ENCODE measurements at places on chromosomes 6 and 20.

- DNase-seq = no peak
Measured at GRCh38 chr6:166813461-166813860, 142.9 kb downstream of the RNASET2 start.

GRCh38 chr20:34426026-34426425, 63.0 kb downstream of the ITCH start:
- no peak for DNase-seq

- no peak for DNase-seq
Measured at GRCh38 chr6:137185290-137185689, 11.8 kb upstream of the IL22RA2 start.

- DNase-seq = peak; percentile 37
Measured at GRCh38 chr6:35687658-35688604, 784 bp downstream of the FKBP5 start.

DNA sequence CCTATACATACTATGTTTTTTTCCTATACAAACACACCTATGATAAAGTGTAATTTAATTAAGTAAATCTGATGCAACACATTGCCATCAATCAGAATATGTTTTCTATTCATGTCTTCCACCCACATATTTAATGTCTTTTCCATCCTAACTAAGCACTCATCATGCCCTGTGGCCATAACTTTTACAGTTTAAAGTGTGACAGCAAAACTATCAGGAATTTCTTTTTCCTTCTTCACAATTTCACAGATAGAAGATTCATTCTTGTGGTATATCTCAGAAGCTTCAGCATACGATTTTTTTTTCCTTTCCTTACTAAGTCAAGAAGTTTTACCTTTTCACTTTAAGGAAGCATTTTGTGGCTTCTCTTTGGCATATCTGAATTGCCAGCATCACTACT, 7.0 kb upstream of the BEND6 start:
- DNase-seq = no peak

- no peak for DNase-seq
Measured at GRCh38 chr6:88574031-88574430, 389.4 kb downstream of the RNGTT start.

DNA sequence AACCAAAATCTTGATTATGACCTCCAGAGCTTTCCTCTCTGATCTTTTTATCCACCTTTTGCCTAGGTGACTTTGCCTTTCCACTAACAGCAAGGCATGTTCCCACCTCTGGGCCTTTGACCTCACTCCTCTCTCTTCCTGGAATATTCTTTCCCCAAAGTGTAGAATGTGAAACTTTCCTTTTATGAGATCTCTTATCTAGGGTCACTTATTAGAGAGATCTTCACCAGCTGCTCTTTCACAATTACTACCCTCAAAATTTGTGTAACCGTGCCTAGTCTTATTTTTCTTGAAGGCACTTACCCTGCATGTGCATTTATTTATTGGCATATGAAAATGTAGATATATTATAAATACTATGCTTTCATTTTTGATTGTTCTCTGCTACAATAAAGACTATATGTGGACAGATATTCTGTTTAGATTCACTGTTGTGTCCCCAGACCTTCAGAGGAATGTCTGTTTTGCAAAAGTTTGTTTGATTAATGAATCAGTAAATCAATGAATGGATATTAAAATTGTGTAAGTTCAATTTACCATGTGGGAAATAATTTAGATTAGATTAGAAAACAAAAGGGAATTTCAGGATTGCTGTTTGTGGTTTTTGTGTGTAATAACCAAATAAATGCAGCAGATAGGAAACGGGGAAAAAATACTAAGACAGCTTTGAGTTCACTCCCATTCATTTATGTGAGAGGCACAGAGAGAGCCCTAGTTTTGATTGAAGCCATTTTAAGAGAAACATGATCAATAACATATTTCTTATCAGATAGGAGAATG, 207.0 kb downstream of the ADGB start:
- DNase-seq = no peak

GRCh38 chr6:139912735-139913400, 538.4 kb upstream of the CITED2 start:
- DNase-seq = no peak

DNA sequence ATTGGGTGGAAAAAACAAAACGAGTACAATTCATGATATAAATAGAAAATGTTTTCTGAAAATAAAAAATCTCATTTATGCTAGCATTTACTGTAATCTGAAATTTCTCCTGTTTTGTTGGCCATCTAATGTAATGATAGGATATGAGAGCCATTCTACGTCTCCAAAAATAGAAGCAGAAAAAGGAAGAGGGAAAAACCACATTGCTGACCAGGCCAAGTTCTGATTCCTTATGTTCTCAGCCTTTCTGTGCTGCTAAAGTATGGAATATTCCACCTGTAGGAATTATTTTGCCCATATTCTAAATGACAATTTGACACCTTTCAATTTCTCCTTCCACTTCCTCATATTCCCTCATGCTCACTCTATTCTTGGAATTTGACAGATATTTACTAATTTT, 110.2 kb downstream of the TBXT start:
- DNase-seq = no peak

DNA sequence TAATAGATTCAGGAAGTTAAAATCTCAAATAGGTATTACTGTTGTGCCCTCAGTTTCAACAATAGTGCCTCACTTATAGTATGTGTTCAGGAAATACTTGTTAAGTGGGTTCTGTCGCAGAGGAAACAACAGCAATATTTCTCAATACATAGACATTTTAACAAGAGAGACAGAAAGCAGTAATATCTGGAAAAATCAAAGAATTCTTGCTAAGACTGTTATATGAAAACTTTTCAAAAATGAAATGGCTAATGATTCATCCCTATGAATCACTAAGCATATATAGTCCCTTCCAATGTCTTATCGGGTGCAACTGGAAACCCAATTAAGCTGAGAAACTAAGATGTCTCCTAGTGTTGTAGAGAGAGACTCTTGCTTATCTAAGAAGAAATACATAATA, 668.9 kb downstream of the TFAP2A start:
- DNase-seq = no peak

DNA sequence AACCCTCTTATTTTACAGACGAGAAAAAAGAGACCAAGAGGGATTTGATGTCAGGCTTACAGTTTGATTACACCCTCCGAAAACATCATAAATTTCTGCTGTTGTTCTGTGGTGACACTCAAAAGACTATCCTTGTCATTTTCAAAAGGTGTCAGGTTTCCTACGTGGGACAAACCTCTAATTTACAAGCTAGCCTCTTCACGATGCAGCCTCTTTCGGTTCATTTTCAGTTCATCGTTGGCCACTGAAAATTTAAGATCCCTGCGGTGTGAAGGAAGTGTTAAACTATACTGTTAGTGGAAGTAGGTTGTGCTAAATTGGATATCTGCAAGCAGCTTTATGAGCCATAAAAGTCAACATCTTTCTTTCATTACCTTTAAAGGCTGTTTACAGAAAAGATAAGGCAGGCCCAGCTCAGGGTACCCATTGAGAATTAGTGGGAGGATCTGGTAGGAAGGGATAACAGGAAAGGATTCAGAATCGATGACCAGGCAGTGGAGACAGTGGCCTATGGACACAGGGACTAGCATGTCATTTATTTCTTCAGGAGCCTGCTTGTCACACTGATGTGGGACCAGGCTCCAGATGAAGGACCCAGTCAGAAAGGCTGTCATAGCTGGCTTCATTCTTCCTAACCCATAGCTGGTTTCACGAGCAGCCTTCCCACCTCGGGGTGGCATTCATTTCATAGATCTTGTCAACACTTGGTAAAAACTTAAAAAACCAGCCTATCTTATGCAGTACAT, 329.1 kb upstream of the SOX4 start:
- no peak for DNase-seq

GRCh38 chr6:42021847-42022754, 28.2 kb upstream of the TAF8 start:
- DNase-seq = peak; percentile 36

DNA sequence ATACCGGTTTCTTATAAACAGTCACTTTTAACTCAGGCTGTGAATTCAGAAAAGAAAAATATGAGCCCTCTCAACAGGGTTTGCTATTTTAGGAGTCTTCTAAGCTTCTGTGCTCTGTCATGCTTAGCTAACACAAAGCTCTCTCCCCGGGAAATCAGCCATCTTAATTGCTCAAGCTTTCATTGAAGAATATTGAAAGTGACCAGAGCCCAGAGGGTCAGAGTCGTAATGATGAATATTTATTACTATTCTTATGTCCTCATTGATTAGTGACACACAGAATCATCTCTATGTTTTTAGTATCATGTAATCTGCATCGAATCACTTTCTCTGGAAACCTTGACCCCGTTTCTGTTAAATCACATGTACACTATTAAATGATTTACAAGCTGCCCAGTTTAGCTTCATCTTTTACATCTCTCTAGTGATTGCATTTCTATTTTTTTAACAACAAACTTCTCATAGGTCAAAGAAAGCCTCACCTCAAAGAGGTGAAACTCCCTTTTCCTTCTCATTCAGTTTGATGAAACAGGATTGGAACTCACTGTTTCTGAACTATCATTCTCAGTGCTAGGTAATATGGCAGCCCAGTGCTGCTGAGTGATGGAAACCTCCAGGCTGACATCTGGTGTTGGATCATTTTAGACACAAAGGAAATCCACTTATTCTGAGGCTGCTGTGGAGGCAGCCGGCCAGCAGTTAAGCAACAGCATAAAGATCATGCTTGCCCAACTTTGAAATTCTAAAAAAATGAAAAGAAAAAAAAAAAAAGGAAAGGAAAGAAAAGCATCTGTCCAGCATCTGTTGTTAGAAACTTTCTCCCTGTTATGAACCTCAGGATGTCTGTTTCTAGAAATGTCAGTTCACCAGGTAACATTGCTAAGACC, 96.3 kb downstream of the RFPL4B start:
- DNase-seq = no peak

GRCh38 chr6:54717849-54718455, 128.6 kb upstream of the FAM83B start:
- peak; percentile 33 for DNase-seq

- DNase-seq = no peak
Measured at GRCh38 chr6:35034411-35035191, 106.5 kb downstream of the TCP11 start.

- DNase-seq = no peak
Measured at GRCh38 chr6:167663316-167663715, 163.4 kb upstream of the AFDN start.

DNA sequence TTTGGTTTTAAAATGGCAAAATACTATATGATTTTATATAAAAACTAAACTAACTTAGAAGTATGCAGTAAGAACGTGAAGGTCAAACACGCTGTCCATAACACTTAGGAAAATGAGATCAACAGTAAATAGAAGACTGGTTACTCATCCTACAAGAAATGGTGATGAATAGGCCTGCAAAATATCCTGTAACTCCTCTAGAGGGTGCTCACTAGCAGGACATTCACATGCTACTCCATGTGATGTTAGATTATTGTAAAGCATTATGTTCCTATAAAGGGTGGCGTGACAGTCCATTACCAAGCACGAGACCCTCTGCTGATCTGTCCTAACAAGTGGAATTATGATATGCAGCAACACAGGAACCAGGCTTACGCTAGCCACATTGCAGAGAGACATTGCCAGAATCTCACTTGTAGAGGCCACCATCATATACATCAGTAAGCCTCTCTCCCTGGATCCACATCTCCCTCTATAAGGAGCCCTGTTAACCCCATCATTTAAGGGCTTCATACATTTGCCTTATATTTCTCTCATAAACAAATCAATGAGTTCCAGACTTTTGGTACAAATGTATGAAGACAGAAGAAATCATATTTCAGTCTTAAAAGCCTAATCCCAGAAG, 18.0 kb upstream of the DEFB129 start:
- no peak for DNase-seq

- no peak for DNase-seq
Measured at GRCh38 chr20:63132131-63132714, 83.7 kb downstream of the YTHDF1 start.

- DNase-seq = no peak
Measured at GRCh38 chr6:111812060-111813038, 60.9 kb downstream of the FYN start.

DNA sequence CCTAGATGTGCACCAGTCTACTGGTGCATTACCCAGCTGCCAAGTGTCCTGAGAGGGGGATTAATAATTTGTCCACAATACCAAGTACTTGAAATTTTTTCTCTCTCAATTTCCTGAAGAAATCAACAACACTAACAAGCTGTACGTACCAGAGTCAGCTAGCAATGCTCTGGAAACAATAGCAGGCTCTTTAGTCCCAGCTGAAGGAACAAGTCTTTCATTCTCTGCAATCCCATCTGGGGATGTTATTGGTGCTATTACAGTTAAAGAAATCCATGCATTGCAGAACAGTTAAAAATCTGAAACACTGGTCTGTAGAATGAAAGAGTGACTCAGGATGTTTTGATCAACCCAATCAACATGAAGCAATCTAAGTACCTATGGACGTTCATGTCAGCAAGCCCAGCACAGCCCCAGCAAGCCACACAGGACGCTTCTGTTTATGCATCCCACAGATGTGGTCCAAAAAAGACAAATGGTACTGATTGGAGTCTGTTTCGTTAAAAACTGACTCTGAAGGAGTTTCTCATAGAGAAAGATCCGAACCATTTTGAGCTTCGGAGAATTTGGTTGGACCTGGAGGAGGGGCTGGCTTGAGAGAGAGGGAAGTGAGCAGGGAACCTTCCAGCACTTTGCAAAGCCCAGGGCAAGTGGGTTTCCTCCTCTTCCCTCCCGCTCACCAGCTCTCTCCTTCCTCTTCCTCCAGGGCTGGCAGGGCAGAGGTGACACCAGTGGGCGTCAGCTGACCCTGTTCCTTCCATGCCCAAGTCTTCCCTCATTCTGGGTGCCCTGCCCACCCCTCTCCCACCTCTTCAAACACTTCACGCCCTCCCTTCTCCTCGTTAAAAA, 11.9 kb downstream of the PRR18 start:
- DNase-seq = no peak

- no peak for DNase-seq
Measured at GRCh38 chr6:139600919-139601475, 226.5 kb upstream of the CITED2 start.

DNA sequence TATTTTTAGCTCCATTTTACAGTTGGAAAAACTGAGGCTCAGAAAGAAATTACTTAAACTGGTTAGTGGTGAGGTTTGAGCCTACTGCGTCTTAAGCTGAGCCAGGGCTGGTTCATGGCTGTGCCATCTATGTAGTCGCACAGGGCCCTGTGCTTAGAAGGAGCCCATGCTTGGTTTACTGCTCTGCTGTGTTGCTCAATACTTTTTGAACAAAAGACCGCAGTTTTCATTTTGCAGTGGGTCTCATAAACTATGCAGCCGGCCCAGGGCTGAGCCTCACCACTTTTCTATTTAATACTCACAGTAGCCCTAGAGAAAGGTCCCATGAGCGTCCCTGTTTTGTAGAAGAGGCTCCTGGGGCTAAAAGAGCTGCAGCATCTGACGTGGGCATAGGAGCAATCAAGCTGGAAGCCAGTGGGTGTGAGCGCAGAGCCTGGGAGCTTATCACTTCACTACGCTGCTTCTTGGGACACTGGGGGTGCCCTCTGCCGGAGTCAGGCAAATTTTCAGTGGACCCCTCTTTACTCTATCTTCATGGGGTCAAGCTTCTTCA, 501 bp downstream of the SIRPB2 start:
- no peak for DNase-seq

Data from activated T-cell treated with anti-CD3 and anti-CD28 coated beads for 1 hour (primary cell).